Activated gamma-delta T cell (primary cell): ENCODE measurements at places on chromosomes 2 and 18.

DNA sequence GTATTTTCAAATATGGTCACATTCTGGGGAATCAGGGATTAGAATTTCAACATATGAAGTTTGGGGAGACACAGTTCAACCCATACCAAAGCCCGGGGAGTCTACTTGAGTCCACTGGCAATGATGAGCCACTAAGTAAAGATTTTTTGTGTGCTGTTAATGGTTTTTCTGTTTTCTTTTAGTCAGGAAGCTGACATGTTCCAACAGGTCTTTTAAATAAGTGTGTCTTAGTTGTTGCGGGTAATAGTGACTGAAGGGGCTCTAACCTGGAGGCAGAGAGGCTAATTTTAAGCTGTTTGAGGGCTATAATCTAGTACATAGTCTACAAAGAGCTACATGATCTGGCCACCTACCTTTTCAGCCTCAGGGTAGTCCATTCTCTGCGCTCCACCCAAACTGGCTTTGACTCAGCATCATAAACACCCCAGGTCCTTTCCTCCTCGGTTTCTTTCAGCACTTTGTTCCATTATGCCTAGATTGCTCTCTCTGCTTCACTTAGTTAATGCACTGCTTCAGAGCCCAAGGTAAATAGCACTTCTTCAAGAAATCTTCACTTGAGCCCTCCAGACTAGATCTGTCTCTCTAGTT lies 17.6 kb upstream of the UBE2E3 start:
- DNase-seq, result no peak

GRCh38 chr18:9321017-9321452 lies 13.5 kb upstream of the TWSG1 start:
- DNase-seq, result no peak

- no peak for DNase-seq
Measured at GRCh38 chr2:136175868-136176267, 57.9 kb upstream of the CXCR4 start.

- DNase-seq, result no peak
Measured at GRCh38 chr18:54590945-54591344, at the start of gene DYNAP. Gene DYNAP, plus strand, starts transcription at chr18:54591245. Its CDS starts 38 bp downstream, at chr18:54591283.

DNA sequence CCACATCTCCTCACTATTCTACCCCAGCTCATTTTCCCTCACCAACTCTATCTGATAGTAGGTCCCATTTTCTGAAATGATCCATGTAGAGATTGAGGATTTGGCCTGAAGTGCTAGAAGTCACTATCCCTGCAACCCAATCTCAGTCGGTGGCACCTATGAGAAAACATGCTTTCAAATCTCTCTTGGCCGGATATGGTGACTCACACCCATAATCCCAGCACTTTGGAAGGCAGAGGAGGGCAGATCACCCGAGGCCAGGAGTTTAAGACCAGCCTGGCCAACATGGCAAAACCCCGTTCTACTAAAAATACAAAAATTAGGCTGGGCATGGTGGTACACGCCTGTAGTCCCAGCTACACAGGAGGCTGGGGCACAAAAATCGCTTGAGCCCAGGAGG lies 19.1 kb upstream of the MARCHF4 start:
- no peak for DNase-seq

- DNase-seq, result no peak
Measured at GRCh38 chr2:460861-461260, 173.0 kb upstream of the ALKAL2 start.

DNA sequence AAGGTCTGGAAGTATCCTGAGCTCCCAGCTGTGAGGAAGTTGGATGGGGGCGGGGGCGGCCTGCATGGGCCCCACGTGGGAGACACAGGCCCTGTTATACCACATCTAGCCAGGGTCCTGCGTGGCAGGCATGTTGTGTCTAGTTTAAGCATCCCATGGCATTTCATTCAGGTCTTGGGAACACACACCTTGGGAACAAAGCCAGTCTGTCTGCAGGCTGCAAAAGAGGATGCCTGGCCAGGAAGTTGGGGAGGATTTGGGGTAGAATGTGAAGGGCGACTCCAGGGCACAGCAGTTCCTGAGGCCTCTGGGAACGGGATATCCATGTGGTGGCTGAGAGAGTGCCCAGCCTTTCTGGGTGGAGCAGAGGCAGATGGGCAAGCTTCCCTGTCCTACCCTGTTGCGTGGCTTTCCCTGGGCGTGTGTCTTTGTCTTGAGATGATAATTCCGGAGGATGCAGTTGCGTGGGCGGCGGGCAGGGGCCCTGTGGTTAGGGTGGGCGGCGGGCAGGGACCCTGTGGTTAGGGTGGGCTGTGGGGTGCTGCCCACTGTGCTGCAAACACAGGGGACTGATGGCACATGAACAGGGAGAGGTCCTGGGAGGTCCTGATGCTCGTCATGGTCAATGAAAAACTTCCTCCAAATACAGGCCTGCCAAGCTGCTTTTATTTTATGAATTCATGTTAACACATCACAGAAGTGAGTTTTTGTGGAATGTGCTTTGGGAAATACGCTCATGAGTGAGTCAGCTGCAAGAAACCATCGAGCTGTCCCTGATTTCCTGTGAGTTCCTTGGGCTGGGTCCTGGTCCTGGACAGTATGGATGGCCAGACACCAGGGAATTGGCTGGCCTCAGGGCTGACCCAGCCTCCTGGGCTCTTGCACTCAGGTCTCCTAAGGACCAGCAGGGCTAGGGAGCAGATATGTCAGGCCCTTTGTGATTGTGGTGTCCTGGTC lies 90.0 kb upstream of the HS6ST1 start:
- DNase-seq, result no peak

DNA sequence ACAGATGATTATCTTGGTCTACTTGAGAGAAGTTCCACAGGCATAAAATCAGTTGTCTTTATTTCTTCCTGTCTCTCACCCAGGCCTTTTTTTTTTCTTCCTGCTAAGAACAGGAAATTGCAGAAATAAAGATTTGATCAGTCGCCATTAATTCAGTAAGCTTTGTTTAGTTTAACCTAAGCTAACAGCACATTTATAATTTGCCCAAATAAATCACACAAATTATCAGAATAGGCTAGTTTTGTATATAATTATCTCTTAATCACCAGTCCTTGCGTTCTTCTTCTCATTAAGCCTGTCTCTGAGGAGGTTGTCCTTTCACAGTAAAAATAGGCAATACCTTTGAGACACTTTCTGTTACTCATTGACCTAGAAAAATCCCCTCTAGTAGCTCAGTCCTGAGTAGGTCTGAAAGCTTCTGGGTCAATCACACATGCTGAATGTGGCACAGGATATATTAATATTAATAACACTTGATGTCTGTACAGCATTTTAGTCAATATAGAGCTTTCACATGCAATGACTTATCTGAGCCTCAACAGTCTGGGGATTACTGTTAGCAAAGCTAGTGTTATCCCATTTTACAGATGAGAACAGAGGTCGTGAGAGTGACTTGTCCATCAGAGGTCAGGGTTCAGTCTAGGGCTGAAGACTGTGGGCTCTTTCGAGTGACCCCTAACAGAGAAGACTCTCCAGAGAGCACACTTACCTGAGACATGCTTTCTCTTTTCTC lies 11.2 kb upstream of the STK17B start:
- no peak for DNase-seq

DNA sequence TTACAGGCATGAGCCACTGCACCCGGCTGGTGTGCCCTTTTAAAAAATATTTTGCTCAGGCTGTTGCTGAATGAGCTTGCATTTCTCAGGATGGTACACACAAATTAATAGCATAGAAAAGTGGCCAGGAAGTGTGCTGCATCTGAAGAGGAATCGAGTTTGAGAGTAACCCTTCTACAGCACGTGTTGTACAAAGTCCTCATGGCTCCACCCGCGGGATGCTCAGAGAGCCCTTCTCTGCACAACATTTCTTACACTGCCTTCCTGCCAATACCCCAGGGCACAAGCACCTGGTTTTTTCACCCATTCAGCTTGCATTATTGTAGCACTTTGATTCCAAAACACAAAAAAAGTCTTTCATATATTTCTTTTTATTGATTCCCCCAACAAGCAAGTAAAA lies 90.1 kb upstream of the NEDD4L start:
- DNase-seq, result no peak

DNA sequence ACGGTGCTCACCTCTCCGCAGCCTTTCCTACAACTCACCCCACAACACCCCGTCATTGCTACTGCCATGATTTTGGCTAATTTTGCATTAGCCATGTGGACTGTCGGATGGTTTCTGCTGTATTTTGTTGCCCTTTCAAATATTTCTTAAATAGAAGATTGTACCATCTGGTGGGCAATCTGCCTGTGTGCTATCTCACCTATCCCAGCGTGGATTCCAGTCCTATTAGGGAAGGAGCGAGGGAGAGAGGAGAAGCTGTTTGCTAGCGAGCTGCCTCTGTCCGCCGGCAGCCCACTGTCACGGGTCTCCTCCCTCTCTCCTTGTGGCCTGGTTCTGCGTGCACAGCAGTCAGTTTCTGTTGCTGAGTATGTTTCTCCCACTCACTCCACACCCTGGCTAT lies 336.2 kb downstream of the TXNL1 start:
- DNase-seq, result no peak

DNA sequence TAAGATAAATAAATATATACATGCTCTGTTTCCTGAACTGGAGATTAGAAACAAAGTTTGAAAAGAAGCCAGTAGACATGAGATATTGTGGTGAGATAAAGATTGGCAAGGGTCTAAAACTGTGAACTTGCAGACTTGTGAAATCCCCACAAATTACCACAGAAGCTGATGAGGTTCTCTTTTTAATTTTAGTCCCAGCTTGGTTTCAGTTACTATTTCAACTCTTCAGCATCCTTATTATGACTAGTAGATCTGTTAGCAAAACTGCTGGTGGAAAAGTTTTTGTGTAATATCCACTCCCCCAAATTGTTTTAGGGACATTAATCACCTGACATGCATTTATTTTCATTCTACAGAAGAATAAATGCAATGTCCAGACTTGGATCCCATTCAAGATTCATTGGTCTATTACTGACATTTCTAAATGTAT lies 20.8 kb downstream of the RASGRP3 start:
- no peak for DNase-seq

- DNase-seq, result no peak
Measured at GRCh38 chr2:107358362-107358761, 468.3 kb upstream of the RGPD4 start.

DNA sequence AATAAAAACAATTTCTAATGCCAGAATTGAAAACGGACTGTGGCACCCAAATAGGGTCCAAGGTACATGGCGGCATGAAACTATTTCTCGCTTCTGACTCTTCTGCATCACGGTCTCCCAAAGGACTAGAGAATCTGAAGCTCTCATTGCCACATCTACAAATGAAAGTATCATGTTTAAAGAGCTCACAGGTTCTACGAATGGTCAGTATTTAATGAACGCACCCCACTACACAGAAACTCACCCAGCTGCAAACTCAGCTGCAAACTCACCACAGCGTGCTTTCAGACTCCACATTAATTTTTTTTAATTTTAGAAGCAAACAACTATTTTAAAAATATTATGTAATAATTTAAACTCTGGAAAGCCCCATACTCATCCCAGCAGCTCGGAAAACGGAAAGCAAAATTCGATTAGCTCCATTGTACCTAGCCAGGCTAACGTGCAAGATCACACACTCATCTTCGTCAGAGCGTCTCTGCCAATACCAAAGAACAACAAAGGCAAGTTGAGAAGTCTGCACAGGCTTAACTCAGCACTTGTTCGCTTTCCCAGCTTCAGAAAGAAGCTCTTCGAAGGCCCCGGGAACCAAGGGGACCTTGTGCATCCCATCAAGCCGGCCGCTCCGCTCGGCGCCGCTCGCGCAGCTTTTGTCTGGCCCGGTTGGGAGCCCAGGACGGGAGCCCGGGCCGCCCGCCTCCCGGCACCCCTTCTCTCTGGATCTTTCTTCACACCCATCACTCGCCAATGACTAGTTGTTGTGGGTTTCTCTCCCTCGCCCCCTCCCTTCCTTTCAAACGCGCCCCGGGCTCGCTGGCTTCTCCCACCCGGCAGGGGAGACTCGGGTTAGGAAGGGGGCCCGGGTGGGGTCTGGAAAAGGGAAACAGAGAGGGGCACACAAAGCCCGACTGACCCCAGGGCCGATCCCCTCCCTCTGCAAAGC lies 785 bp downstream of the CLASP1 start:
- DNase-seq, result peak; percentile 35

DNA sequence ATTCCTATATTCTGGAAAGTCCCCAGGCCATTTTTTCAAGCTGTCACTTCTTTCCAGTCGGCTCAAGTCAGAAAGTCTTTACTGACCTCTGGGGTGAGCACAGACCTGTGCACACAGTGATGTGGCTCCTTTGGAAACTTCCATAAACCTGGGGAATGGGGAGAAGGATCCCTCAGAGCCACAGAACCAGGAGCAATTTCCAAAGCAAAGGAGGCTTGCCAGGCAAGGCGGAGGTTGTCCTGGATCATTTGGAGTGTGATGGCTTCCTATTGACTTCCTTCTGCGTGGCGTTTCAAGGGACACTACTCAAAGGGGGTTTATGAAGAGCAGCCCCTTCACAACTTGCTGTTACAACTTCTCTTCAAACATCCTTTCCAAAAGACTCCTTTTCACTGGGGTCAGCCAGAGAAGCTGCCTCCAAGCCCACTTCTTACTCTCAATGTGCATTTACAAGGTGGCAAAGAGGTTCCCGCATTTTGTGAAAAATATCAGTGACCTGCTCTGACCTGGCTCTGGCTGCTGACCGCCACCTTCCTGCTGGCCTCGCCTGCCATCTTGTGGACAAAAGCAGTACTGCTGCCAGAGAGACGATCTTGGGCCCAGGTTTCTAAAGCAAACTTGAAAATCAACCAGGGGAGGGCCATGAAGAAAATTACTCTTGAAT lies 18.2 kb upstream of the TMEM247 start:
- no peak for DNase-seq

- DNase-seq, result no peak
Measured at GRCh38 chr18:57207124-57207916, 60.4 kb downstream of the BOD1L2 start.

GRCh38 chr18:71237641-71238040 lies 948.8 kb downstream of the SOCS6 start:
- no peak for DNase-seq

GRCh38 chr18:50183556-50183955 lies 11.4 kb downstream of the MYO5B start:
- no peak for DNase-seq

- no peak for DNase-seq
Measured at GRCh38 chr2:240066489-240066888, 13.2 kb upstream of the OR6B3 start.

DNA sequence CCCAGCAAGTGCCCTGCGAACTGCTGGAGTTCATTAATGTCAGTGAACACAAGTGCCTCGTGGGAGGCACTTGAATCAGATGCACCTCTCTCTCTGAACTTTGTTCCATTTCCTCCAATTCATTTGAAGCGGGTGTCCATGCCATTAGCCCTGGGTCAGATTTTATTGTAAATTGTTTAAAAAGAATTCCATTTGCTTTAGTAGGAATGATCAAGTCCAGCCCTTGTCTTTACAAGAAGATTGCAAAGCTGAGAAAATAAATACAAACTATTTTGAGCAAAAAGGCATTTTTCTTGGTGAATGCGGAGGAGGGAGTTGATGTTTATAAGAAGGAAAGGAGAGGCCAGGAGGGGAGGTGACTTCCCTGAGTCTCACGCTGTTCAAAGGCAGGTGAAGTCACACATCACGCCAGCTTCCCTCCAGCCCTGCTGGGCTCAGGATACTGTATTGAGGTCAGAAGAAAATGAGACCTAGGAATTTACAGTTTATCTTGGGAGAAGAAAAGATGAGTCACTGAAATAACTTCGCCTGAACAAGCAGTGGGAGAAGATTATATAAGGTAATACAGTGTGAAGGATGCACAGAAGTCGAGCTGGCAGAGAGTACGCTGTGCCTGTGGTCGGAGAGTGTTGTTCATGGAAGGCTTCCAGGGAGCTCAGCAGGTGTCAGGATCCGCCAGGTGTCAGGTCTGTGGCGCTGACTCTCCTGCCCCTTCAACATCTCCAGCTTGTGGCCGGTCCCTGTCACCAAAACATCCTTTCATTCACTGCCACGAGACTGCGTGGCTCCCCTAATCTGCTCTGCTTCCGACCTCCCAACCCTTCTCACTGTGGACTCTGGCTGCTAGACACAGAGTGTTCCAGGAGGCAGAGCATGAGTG lies 36.5 kb downstream of the EFR3B start:
- DNase-seq, result no peak
